ENCODE measurements at places on chromosomes 13 and 19.

- no peak for DNase-seq
These were observed 38.2 kb downstream of the TNFSF11 start for GRCh38 chr13:42612021-42612765.

- no peak for DNase-seq
These were observed 51.3 kb downstream of the RAB20 start for GRCh38 chr13:110509971-110510786.

GRCh38 chr13:50326811-50327210, 311.6 kb downstream of the KCNRG start:
- DNase-seq = no peak

GRCh38 chr19:2812414-2813234, 7.0 kb upstream of the ZNF554 start:
- peak; percentile 81 for DNase-seq

- DNase-seq = no peak
These were observed 11.7 kb downstream of the GNA11 start for GRCh38 chr19:3105641-3106508.

- no peak for DNase-seq
These were observed 684.4 kb upstream of the PCDH9 start for GRCh38 chr13:67914535-67914934.

DNA sequence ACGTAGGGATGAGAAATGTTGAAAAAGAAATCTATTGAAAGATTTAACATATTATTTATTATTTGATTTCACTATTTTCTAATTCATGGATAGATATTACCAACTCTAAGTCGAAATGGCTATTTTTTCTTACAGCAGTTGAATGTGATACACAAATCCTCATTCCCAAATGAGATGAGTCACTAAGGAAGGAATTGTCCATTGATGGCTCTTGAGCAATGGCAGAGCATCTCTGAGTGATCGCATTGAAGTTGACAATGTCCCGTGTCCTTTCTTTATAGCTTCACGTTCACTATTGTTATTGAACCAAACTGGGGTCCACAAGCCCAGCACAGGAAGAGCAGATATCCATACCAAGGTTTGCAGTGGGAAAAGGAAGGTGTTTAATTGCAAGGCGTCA, 648.3 kb upstream of the SPRY2 start:
- DNase-seq = no peak

DNA sequence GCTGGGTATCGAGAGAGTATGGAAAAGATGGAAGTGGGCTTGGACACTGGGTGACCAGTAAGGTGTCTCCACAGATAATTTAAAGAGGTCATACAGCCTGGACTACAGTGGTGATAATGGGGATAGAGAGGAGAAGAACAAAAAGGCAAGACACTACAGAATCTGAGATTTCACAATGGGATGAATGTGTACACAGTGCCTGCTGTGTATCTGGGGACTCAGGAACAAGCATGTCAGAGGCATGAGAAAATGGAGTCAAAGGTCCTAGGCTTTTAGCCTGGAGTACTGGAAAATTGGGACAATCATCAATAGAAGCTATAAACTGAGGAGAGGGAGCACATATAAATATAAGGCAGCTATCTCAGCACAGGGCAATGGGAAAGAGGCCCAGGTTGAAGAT, 69.4 kb downstream of the TSC22D1 start:
- no peak for DNase-seq

DNA sequence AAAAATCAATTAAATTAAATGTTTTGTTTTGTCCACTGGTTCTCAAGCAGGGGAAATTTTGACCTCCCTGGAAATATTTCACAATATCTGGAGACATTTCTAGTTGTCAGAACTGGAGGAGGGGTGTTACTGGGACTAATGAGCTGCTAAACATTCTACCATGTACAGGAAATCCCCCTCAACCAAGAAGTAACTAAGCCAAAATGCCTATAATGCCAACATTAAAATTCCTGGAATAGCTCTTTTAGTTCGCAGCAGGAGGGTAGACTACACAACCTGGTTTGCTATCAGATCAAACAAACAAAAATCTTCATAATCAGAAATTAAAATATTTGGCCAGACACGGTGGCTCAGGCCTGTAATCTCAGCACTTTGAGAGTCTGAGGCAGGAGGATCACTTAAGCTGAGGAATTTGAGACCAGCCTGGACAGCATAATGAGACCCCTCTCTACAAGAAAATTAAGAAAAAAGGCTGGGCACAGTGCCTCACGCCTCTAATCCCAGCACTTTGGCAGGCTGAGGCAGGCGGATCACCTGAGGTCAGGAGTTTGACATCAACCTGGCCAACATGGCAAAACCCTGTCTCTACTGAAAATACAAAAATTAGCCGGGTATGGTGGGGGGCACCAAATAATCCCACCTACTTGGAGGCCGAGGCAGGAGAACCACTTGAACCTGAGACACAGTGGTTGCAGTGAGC, 13.7 kb upstream of the SMARCA4 start:
- DNase-seq = no peak

DNA sequence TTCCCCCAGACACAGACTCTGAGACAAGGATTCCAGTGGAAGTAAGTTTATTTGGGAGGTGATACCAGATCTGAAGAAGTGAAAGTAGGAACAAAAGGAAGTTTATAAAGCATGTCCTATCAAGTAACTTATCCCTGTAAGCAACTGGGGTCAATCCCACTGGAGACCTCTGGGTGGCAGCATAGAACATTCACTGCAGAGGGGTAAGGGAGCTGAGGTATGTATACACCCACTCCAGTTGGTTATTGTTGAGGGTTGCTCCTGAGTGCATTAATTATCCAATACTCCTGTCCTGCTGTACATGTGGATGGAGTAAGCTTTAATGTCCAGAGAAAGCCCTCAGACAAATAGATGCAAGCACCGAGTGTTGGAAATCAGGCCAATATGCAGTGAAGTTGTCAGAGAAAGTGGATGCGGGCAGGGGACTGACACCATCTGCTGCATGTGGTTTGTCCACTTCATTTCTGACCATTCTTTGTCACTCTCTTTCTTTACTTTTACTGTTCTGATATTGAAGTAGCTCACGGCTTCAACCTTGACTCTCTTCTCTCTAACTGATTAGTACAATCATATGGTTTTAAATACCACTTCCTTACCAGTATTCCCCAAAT, 46.7 kb downstream of the NOTCH3 start:
- no peak for DNase-seq

DNA sequence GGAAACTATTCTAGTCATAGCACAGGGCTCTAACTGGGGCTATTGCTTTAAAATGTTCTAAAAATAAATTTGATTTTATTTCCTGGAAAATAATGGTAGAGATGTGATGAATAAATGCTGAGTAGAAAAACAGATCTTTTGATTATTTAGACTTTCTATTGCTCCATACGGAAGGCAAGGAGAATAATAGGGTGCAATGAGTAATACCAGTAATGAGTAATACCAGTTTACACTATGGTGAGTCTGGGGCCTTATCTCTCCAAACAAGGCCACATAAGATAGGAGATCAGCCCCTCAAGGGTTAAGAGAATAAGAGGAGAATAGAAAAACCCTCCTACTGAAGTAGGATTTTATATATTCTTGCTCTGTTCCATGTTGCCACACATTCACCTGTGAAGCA, 390.4 kb downstream of the KLF5 start:
- no peak for DNase-seq

DNA sequence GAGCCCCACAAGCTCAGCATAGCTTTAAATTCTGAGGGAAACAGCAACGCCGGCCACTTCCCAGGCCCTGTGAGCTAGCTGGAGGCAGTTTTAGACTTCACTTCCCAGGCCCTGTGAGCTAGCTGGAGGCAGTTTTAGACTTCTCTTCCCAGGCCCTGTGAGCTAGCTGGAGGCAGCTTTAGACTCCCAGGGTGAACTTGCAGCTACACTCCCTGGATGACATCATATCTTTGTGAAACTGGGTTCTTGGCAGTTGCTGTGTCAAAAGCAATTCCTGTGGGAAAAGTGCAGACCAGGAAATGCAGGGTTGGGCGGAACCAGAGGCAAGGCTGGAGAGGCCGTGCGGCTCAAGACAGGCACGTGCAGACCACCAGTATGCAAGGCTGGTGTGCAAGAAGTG, 12.7 kb downstream of the SOX1 start:
- DNase-seq = no peak
